Activated B cell treated with CpG ODN at 0.5 μM for 24 hours (primary cell): ENCODE measurements at places on chromosomes 7 and 10.

- DNase-seq: no peak
Observed at GRCh38 chr10:96446966-96447596, 66.6 kb downstream of the TLL2 start.

DNA sequence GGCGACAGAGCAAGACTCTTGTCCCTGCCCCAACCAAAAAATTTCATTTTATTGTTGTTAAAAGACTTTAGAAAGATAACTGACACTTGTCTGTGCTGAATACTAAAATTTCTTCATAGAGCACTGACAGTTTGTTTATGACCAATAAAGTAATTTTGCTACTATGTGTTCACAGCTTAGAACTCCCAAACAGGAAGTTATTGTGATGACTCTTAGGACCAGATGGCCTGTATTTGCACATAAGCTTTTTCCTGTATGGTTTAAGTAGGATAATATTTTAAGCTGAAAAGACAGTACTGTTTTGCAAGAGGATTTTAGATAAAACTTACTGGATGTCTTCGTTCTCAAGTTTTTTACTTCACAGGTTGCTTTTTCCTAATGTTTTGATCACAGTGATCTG is 80.7 kb downstream of the MMRN2 start:
- DNase-seq: no peak

- no peak for DNase-seq
Observed at GRCh38 chr7:13414661-13415107, 574.8 kb downstream of the ETV1 start.

- no peak for DNase-seq
Observed at GRCh38 chr7:43876241-43876640, 6.9 kb upstream of the MRPS24 start.

DNA sequence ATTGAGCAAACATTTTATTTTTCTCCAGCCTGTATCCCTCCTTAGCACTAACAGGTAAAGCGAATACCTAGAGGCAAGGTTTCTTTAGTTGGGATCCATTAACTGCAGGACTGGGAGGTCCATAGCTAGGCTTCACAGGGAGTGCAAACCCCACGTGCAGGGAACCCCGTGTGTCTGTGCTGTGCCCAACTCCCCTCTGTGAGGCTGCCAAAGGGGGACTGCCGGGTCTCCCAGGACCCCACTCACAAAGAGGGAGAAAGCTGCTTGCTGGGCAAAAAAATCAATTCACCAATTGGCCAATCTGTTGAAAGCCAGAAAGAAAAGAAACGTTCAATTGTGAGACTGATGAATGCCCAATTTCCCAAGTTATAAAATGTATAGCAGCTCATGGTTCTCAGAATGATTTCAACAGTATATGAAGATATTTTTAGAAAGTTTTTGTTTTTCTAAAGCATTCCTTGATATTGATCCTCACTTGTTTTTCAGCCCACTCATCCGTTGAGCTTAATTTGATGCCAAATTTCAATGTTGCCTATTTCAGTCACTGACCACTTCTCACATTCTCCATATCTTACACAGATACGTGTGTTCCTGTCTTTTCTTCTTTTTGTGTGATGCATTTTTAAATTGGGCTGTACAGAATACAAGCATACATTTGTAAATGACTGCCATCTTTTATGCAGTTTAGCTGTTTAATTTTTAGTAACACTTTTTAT is 202.7 kb upstream of the PRSS58 start:
- DNase-seq: no peak

DNA sequence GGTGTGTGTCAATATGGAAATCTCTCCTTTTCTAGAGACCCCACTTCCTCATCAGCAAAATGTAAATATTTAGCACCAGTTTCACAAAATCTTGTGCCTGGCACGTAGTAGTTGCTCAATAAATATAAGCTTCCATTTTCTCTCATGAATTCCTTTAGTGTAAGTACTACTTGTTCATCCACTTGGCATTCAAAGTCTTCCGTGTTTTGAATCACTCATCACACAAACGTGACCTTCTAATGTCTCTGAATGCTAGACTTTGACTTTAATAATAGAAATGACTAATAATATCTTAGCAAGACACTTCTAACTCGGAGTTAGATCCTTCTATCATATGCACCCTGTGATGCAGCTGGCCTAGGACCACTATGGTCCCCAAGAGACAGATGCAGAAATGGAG is 168.7 kb upstream of the ZNF32 start:
- no peak for DNase-seq

DNA sequence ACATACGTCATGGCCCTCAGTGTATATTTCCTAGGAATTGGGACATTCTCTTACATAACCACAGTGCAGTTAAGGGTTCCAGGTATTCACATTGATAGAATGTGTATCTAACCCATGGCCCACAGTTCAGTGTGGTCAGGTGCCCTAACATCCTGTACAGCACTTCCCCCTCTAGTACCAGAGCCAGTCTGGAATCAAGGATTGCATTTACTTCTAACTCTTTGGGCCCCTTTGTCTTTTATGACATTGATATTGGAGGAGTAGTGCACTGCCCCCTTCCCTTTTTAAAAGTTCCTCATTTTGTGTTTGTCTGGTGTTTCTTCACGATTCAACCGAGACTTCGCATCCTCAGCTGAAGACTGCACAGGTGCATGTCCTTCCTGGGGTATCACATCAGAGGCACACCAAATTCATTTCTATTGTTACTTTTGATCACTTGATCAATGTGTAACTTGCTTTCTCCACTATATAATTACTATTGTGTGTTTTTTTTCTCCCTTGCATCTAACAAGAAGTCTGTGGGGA is 22.4 kb upstream of the NPFFR1 start:
- no peak for DNase-seq

- no peak for DNase-seq
Observed at GRCh38 chr7:90005836-90006235, 148.4 kb upstream of the STEAP1 start.

- DNase-seq: no peak
Observed at GRCh38 chr10:30092151-30092790, 32.9 kb upstream of the JCAD start.

DNA sequence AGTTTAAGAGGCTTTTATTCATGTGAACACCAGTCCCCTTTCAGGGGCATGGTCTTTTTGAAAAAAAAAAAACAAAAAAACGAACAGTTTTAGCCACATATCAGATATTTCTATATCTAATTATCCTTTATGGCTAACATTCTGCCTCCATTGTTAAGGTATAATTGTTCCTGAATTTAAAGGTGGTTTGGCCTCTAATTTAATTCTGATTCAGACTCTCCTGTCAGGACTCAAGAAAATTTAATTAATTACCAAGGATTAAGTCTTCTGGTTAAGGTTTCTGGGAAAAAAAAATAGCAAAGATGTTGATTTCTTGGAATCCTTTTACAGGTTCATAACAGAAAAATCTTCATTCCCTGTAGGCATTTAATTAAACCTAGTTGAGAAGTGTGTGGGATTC is 27.4 kb downstream of the COL1A2 start:
- DNase-seq: no peak

- DNase-seq: no peak
Observed at GRCh38 chr7:65429642-65430343, 56.1 kb downstream of the ZNF92 start.

GRCh38 chr10:23362069-23362830 is 17.7 kb upstream of the C10orf67 start:
- DNase-seq: no peak

GRCh38 chr10:115969591-115969990 is 303.4 kb downstream of the GFRA1 start:
- no peak for DNase-seq

DNA sequence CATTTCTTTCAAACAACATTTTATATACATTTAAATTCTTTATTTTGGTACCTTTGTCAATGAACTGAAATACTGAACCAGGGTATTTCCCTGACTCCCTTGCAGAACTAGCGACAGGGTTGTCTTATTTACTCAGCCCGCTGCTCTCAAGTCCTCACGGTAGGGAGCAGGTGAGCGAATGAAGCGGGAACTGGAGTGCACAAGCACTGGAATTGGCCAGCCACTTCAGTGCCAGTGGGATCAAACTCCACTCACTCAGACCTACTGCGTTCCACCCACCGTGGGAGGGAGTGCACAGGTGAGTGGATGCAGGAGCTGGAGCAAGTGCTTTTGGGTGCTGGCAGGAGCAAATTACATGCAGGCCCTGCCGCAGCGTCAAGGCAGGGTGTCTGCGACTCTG is 28.1 kb upstream of the NEUROD6 start:
- DNase-seq: no peak

GRCh38 chr10:9297580-9297979 is 1243.1 kb downstream of the GATA3 start:
- DNase-seq: no peak

GRCh38 chr7:67593794-67594193 is 597.2 kb downstream of the TYW1 start:
- DNase-seq: no peak

DNA sequence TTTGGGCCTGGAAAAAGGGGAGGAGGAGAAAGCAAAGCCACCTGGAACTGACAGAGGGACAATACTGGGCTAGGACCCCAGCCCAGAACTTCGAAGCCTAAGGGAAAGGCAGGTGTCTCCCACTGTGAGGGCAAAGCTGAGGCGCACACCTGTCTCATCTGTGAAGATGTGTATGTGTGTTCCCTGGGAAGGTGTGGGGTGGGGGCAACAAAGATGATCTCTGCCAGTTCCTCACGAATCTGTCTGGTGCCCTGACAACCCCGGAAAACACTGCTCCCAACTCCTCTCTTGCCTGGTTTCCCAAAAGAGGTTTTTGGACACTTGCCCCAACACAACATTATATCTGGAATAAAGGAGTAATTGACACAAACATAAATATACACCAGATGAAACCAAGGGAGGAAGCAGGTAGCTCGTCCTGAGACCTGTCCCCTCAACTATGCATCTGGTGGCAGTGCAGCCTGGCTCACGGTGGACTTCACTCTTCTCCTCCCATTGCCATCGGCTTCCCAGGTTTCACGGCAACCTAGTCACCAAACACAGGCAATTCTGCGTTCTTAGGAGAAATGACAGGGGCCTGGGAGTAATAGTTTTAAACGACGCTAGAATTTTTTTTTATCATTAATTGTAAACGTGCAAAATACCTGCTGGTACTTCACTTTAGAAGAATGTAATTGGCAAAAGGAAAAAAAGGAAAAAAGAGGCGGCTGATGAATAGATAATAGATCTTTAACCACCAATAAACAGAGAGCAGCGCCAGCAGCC is 1.7 kb upstream of the EMX2 start:
- no peak for DNase-seq

GRCh38 chr10:62880162-62880561 is 64.0 kb upstream of the EGR2 start:
- no peak for DNase-seq

DNA sequence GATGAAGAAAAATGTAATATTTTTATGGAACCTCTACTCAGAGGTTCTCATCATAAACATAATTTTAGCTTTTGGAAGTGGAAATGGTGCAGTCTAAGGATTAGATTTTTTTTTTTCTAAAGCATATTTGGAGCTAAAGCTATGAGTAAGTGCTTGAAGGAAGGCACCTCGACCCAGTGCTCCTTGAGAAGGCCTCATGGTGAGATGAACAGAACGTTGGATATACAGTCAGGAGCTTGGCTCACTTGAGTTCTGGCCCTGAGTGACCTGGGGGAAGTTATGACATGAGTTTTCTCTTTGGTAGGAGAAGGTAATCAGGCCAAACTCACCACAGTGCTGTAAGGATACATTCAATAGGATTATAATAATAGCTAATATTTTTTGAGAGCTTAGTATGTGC is 163.3 kb downstream of the JCAD start:
- DNase-seq: no peak

DNA sequence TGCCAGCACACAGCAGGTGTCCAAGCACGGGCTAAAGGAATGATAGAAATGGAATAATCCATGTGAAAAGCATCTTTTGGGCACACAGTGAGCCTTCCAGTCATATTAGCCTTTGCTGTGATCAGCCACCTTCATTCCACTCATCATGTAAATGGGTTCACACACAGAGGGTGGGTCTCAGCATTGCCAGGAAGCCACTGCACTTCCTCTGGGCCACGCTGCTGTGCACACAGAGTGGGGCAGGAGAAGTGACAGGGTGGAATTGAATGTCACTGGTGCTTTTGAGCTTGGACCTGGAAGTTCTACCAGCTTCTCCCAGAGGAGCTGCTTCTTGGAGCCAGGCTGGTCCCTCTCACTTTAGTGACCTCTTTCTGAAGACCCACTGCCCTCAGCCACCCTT is 203.5 kb downstream of the USP6NL start:
- no peak for DNase-seq

DNA sequence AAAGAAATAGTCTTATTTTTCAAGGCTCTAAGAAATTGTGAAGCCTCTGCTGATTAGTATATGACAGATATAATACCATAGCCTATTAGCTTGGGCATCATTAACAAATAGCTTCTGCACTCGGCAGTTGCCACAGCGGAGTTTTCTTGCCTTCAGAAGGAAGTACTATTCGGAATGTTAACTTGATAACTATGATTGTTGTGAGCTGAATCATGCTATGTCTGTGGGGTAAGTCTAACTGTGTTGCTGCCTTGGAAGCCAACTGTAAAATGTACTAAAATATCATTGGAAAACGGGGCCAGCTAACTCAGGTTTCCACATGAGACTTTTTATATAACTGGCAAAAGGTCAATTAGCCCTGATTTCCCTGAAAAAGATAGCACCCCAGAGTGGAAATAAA is 93.2 kb downstream of the TWIST1 start:
- no peak for DNase-seq

DNA sequence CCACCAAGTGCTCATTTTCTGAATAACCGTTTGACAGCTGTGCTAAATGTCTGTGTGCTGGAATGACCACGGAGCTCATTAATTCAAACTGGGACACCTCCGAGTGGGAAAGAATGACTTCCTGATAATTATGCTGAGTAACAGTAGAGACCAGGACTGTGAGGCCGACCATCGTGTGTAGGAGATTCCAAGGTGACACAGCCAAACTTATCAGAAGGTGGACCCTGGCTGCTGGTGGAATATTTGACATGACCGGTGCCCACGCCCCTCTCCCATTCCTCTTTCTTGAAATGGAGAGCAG is 400.0 kb downstream of the PTPRN2 start:
- DNase-seq: no peak

DNA sequence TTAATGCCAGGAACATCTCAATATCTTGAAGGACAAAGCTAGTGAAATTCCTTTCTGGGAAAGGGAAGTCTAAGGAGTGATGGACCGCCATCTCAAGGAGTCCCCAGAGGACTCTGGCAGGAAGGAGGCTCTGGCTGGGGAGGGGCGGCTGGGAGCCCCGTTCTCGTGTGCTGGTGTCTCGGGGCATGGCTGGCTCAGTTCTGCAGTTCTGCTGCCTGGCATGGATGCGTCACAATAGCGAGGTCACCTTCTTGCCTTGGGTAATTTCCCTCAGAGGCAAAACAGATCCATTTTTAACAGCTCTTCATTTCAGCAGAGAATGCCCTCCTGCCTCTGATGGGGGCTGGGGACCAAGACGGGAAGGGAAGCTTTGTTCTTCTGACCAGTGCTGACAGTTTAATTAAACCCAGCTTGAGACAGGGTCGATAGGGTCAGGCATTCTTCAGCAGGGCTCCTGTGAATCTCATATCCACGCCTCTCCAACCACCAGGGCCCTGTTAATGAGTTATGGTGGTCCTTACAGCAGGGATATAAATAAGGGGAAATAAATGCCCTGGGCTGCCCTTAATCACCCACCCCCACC is 35.7 kb downstream of the SLIT1 start:
- DNase-seq: no peak

- no peak for DNase-seq
Observed at GRCh38 chr7:17671956-17672355, 268.3 kb downstream of the SNX13 start.

GRCh38 chr10:79409726-79410085 is 35.7 kb downstream of the ZCCHC24 start:
- DNase-seq: no peak
